ENCODE measurements at places on chromosomes 5 and 9.

GRCh38 chr9:98134702-98135557, 15.9 kb upstream of the TRIM14 start:
- no peak for DNase-seq

- DNase-seq = no peak
These were observed 71.0 kb downstream of the IPO11 start for GRCh38 chr5:62483556-62483955.

- no peak for DNase-seq
These were observed 2089.3 kb downstream of the MAT2B start for GRCh38 chr5:165594693-165595092.

DNA sequence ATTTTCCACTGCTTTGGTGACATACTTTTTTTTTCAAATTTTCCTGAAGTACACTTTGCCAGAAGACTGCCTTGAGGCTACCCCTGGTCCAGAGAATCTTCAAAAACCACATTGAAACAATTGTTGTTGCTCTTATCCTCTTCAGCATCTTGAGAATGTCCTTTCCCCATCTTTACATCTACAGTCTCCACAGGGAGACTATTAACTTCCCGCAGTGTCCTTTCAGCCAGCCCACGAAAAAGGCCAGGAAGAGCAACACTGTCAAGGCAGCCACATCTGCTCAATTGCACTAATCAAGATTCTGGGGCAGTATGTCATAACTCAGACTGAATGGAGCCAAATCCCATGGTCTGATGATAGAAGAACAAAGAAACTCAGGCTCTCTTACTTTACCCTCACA, 148.3 kb downstream of the ENC1 start:
- no peak for DNase-seq

GRCh38 chr5:21049901-21050300, 1061.9 kb upstream of the CDH18 start:
- no peak for DNase-seq

DNA sequence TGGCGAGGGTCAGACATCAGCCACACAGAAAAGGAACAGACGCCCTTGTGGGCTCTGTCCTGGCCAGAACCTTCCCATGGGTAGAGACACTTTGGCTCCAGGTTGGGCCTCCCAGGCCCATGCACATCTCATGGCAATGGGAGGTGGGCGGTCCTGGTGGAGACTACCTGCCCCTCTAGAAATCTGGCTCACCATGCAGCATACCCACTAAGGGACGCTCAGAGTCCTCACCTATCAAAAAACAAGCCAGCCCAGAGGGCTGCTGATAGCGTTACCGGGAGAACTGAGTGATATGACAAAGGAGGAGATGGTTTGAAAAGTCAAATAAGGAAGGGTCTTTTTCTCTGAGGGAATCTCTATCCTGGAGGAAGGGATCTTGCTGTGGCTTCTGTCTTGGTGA, 62.1 kb downstream of the C5orf15 start:
- DNase-seq = no peak

- DNase-seq = peak; percentile 27
These were observed 485 bp downstream of the FAM53C start for GRCh38 chr5:138338411-138339090.

DNA sequence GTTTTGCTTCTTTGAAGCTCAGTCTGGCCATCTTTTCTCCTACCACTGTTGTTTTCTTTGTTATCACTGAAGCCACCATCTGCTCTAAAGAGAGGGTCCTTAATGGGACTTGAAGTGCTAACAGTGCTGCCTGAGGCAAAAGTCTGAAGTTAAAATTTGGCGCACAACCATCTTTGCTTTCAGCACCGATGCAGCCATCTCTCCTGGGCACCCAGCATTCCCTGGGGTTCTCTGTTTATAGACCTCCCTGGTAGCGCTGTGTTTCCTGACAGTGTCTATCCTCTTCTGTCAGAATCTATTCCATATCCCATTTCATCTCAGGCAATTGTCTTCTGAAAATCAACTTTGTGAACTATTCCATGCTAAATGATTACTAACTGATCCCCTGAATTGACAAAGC, 491.5 kb upstream of the MPDZ start:
- no peak for DNase-seq

DNA sequence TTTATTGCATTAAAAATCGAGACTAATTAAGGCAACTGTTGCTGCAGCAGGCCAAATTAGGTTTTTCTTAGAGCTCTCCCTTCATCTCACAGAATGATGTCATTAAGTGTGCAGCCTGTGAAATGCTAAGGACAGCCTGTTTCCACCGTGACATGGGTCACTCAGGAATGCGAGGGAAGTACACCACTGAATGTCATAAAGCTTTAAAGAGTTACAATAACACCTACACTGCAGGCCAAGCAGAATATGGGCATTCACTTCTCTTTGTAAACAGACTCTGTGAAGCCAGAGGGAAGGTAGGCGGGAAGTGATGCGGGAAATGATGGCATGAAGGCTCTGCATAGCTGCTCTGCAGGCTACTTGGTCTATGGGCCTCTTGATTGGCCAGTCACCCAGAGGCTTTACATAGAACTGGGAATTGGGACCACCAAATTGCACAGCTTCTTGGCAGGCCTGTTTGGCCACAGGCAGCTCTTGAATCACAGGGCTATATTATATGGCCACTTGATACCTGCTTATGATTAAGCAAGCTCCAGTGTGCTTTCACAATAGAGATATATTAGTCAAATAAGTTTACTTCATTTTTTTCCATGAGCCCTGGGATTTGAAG, 28.4 kb upstream of the AOPEP start:
- no peak for DNase-seq

- DNase-seq = no peak
These were observed 54.7 kb downstream of the GLDC start for GRCh38 chr9:6590772-6591384.

DNA sequence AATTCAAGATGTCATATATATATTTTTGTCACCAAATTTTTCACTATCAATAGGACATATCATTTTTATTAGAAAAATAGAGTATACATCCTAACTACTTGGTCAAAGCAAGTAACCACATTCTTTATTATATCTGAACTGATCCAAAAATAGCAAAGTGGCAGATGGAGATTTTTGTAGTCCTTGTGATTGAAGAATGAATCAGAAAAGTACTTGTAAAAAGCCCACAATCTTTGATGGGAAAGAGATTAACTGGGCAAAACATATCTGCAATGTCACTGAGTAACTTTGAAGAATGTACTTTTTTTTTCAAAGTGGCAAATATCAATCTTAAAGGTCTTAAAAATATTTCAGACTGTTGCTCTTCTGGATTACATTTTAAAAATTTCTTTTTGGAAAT, 1040.6 kb upstream of the SEMA6A start:
- DNase-seq = no peak

- no peak for DNase-seq
These were observed 306.3 kb upstream of the KCNN2 start for GRCh38 chr5:114055318-114056184.

Measured in activated CD4-positive, alpha-beta T cell treated with anti-CD3 and anti-CD28 coated beads, Interleukin-2, Interleukin-6, amounts not matched to agents 100 ng/mL and 50 ng/mL, durations not matched to agents 16 hours and 8 hours (primary cell).